ENCODE measurements at places on chromosomes 3 and 15.

GRCh38 chr3:158801201-158801600 is 653 bp upstream of the MFSD1 start:
- DNase-seq: peak; percentile 37

- no peak for DNase-seq
Measured at GRCh38 chr3:50410185-50410584, 50.9 kb upstream of the TMEM115 start.

GRCh38 chr15:47397655-47398054 is 319.6 kb upstream of the SEMA6D start:
- DNase-seq: no peak

GRCh38 chr15:68734352-68734751 is 86.3 kb downstream of the ANP32A start:
- DNase-seq: no peak

DNA sequence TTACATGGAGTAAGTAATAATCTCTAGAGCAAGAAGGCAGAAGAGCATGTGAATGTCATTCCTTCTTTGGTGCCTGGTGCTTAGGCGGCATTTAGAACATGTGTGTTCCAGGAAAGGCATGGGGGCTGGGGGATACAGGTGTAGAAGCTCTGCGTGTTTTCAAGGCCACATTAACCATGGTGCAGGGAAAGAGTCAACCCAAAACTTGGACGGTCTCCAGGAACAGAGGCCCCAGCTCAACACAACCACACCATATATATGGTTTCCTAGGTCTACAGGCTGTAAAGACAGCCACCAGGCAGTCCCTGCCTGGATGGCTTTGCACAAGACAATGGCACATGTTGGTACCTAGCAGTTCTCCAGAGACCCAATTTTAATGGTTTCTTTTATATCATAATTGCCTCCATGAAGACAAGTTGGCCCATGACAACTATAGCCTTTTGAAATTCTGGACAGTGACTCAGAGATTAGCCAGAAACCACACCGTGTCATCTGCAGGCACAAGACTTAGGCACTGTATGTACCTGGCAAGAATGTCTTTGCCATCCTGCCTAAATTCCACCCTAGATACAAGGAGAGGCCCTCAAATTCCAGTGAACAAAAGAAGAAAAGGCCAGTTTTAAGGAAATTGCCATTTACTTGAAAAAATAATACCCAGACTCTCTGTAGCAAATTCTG is 25.0 kb upstream of the DGKG start:
- no peak for DNase-seq

DNA sequence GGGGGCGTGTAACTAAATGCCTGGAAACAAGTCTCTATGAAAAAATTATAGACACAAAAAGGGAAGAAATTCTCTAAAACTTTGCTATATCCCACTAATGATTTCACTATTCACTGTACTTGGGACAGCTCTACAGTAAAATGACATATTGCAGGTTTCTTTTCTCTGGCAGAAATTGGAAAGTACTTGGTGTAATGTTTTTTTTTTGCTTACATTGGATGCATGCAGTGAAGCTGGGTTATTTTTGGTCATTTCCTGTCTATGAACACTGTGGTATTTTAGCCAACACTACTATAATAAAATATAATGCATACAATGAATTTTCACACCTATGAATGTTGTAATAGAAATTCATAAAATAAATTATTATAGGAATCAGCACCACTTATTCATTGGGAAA is 109.7 kb downstream of the LRRC49 start:
- peak; percentile 46 for DNase-seq

DNA sequence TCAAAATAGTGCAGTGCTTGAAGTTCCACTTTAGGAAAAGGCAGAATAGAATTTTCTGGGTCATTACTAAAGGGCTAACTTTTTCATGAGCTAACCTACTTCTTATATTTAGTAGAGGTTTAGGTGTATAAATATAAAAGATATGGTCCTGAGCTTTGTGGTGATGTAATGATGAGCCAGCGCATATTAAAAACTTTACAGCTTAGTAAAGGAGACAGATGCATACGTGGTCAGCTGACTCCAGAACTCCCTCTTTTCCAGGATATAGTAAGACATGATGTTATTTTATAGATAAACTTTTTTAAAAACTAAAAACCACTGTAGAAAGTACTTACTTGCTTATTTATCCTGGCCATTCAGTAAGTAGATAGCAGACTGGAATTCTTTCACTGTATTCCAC is 895.0 kb downstream of the CADM2 start:
- no peak for DNase-seq

DNA sequence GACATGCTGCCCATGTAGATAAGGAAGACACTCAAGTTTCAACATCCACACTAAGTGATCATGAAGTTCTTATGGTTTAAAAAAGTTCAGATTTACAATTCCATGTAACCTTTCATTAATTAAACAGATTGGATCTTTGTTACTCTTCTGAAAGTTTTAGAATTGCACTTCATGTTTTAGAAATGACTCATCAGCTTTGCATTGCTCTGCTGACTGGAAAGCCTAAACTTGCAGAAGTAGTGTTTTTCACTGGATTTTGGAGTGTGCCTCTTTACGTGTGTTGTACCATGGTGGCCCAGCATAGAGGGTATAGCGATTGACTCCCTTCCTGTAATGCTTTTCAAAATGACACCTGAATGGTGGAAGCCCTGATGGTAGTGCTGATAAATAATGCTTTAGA is 157.9 kb downstream of the BBX start:
- DNase-seq: peak; percentile 61

GRCh38 chr15:39594446-39595337 is 13.8 kb downstream of the THBS1 start:
- DNase-seq: peak; percentile 76

DNA sequence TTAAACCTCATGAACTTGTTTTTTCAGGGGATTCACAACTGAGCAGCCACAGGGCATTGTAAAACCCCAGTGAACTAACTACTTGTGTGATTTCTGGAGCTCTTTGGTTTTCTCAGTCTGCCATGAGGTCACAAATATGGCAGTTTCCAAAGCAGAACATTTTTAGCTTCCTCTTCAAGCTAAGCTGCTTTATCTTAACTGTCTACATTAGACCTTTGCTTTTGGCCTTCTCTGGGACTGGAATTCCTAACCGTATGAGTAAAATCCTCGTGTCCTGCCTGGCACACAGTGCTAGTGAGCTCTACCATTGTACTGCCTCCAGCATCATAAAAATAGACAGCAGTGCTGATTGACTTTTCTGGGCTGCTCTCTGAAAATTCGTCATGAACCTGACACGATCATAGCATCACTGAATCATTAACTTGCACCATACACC is 22.1 kb downstream of the CDIN1 start:
- peak; percentile 93 for DNase-seq

DNA sequence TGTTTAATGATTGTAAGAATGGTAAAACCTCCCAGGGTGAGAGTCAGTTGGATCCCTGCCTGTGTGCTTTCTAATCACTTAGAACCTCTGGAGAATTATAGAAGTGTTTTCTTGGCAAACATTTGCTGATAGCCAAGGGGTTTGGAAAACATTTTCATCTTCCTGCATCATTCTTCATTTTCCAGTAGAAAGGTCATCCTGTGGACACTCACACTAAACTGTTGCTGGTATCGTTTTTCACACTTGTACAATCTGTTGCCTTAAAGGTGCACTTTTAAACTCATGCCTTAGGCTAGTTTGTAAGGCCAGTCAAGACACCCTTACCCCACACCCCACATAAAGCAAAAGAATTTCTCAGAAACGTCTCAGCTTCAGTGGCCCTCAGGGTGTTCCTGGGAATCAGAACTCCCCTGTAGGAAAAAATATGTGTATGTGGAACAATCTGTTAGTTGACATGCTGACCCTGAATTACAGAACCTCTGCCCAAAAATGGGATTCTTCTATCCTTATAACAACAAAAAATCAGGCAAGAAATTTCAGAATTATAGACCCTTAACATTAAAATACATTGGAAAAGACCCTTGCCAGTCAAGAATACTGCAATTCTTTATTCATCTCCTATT is 5.8 kb upstream of the PLD1 start:
- peak; percentile 63 for DNase-seq

DNA sequence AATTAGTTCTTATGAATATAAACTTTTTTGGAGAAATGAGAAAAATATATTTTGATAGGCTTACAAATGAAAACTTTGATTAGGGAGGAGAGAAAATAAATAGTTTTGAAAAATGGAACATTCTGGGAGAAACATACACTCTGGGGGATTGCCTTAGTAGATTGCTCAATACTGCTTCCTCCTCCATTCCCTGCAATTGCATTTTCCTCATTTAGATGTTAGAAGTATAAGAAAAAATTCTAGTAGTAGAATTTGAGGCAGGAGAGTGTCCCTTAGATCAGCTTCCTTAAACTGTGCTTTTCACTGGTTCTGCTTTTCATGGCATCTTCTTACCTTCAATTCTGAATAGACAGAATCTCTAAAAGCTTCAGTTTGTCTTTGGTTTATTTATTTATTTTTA is 46.2 kb upstream of the CTDSPL2 start:
- DNase-seq: no peak

GRCh38 chr3:55508335-55508734 is 21.2 kb upstream of the WNT5A start:
- DNase-seq: no peak

GRCh38 chr3:56775838-56776555 is 25.8 kb downstream of the ARHGEF3 start:
- DNase-seq: no peak

- peak; percentile 86 for DNase-seq
Measured at GRCh38 chr3:141646760-141647561, 91.1 kb upstream of the RNF7 start.

- DNase-seq: no peak
Measured at GRCh38 chr15:68317281-68318007, 39.9 kb downstream of the FEM1B start.

DNA sequence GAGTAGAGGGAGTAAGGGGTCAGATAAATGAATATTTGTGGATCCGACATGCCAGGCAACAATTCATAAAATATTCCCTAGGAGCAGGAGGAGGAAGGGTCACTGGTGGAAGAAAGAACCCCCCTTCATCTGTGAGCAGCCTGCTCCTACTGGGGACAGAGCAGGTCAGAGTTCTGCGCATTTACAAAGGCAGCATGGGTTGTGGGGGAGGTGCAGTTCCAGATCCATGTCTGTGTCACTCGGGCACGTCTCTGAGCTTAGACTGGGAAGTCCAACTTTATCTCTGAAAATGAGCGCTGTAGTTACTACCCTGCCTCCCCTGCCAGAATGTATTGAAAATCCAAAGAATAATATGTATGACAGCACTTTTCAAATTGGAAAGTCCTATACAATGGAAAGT is 115.2 kb downstream of the GABRG3 start:
- DNase-seq: no peak

DNA sequence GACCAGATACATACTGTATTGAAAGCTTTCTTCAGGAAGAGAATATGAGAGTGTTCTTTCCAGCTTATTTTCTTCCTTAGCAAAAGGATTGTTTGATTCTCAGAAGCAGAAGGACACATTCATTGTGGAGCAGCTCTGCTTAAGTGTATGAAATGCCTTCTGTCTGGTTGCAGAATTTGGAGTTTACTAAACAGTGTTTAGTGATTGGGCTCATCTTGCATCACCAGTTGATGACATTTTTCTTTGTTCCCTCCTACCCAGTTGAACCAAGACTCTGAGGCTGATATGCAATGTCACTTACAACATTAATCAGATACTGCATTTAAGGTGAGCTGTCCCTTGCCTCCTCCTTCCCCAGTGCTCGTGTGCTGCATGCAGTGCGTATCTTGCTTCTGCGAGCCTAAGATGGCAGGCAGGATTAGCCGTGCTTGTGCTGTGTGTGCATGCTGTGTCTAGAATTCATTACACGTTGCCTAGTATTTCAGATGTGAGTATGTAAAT is 18.4 kb downstream of the ZBTB38 start:
- DNase-seq: no peak

DNA sequence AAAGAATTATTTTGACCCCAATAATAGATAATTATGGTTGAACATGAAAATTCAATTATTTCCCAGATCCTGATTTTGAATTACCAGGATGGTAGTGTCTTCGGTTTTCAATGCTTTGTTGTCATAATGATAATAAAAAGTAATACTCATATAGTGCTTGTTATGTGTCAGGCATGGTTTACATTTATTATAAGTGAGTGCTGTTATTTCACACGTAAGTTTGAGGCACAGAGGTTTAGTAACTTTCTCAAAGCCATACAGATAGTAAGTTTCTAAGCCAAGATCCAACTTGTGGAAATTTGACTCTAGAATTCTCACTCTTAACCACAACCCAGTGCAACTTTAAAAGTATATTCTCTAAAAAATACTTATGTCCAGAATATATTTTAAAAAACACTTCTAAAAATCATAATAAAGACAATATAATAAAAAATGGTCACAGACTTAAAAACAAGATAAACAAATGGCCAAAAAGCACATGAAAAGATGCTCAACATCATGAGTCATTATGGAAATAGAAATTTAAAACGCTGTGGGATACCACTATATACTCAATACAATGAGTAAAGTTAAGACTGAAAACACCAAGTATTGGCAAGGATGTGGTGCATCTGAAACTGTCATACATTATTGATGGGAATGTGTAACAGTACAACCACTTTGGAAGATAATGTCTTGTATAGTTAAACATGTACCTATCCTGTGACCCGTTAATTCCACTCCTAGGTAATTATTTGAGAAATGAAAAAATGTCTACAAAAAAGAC is 45.2 kb downstream of the SPRED1 start:
- DNase-seq: peak; percentile 12

DNA sequence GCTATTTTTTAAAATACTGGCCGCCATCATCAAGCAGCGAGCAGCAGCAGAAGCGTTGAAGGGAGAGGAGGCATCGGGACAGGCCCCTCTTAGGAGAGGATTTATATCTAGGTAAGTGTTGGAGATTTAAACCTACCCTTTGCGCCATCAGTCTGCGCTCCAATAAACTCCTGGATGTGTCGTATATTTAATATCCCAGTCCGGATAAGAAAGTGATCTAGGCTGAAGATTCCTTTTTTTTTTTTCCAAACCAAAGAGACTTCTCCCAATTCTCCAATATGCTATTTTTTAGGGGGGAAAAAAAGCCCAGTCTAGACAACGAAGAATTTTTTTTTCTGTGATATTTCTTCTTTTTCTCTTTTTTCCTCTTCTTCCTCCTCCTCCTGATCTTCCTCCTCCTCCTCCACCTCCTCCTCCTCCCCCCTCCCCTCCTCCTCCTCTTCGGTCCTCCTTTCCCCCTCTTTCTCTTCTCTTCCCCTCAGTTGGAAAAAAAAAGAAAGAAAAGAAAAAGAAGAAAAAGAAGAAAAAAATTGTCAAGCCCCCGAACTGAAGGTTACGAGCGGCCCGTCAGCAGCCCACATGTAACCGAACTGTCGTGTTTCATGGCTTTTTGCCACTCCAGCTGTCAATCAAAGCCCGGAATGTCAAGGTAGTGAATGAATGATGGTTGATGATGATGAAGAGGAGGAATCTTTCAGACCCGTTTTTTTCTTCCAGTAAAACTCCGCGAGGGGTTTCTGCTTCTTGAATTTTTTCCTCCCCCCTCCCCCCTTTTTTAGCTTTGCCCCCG is 835 bp downstream of the MEIS2 start:
- DNase-seq: peak; percentile 51

All from EH (cell line).